ENCODE measurements at places on chromosomes 2 and 18.

DNA sequence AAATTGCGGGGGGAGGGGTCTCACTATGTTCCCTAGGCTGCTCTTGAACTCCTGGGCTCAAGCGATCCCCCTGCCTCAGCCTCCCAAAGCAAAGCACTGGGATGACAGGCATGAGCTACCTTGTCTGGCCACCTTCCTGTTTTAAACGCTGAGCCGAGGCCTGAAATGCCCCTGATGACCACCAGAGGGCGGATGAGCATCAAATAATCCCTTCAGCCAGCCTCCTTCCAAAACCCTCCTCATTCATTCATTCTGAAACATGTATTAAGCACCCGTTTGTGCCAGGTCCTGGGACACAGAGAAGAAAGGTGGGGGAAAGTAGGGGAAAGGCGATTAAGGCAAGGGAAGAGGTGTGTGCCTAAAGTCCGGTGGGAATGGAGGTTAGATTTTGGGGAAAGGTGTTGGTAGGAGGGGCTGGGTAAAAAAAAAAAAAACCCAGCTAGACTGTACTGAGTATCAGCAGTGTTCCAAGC lies 30.7 kb upstream of the PTMA start:
- DNase-seq = peak; percentile 72

DNA sequence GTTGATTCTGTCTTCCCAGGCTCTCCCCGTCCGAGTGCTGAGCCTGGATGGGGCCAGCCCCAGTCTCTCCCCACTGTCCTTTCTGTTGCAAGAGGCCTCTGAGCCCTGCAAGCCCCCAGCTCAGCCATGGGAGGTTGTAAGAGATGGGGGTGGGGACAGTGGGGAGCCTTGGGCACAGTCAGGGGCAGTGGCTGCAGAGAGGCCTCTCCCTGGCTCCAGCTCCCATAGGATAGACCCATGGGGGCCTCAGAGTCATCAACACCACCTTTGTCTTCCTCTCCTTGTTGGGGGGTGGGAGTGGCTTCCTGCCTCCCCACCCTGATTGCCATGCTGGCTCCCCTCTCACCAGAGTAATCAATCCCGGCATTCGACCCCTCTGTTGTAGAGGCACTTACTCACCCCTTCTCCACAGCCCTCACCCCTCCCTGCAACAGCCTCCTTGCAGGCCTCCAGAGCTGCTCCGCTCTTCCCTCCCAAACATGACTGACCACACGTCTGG lies 37.5 kb upstream of the NPAS2 start:
- DNase-seq = no peak

DNA sequence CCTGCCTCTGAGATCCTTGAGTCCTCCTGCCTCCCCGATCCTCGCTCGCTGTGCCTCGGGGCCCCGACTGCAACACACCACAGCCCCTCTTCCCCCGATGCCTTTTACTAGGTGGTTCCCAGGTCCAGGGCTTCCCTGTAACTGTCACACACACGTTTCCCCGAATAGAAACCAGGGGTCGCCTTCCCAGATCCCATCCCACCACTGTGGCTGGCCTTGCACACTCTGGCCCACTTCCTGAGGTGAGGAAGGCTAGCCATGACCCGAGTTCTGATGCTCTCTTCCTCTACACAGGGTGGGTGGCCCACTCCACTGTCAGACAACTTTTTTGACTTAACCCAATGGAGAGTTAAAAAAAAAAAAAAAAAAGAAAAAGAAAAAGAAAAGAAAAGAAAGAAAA lies 139.6 kb upstream of the ASB18 start:
- no peak for DNase-seq

- DNase-seq = no peak
These were observed 303.0 kb upstream of the HDAC4 start for GRCh38 chr2:239703834-239704233.

GRCh38 chr2:65360441-65360840 lies 72.0 kb downstream of the SPRED2 start:
- no peak for DNase-seq

DNA sequence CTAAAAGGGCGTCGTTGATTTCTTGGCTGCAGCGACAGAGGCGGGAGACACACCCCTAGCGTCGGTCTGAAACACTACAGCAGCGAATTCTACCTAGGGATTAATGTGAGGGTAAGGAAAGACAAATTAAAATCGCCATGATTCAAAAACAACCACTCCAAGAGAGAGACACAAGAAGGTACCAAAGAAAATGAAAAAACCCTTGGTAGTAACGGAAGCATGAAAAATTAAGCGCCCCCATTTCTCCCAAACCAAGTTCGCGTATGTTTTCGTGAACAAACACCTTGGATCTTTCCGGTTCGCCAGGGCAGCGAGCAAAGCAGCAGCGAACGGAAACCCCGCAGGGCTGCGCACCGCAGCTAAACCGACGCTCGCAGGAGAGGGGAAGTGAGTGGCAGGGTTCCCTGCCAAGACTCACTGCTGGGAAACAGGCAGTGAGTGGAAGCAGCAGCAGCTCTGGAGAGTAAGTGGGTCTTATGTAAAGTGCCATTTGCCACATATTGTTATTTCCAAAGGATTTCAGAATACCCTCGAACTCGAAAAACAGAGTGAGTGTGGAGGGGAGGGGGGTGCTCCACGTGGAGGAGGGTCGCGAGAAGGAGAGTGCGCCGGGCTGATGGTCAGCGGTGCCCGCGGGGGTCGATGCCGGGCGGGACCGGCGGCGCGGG lies 1.0 kb downstream of the PPP3R1 start:
- peak; percentile 76 for DNase-seq

GRCh38 chr2:74548900-74549826 lies 4.6 kb downstream of the LOXL3 start:
- DNase-seq = peak; percentile 34

DNA sequence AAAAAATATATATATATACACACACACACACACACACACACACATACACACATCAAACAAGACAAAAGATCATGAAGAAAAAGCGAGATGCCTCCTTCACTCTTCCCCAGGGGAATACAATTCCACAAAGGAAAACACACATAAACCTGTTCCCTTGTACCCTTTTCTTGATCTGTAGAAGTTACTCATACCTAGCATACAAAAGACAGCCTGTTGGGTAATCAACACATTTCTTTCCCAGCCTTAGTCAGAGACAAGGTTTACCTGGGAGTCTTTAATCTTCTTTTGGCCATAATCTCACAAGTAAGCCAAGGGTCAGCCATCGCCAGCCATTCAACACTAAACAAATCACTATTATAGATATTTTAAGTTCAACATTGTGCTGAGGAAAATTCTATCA lies 407.0 kb downstream of the SUCLG1 start:
- no peak for DNase-seq

GRCh38 chr2:191678437-191679100 lies 633 bp downstream of the NABP1 start:
- DNase-seq = no peak

DNA sequence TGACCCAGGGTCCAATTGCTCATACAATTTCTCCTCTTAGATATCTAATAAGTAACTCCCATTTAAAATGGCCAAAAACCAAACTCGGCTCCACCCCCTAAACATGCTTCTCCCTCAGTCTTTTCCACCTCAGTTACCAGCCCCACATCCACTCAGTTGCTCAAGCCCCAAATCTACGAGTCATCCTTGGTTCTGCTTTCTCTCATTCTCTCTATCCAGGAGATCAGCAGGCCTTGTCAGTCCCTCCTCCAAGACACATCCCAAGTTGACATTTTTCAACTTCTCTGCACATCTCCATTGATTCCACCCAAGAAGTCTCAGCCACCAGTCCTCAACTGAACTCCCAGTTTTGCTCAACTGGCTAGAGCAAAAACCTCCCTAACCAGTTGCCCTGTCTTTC lies 40.5 kb upstream of the RTN4 start:
- DNase-seq = peak; percentile 64

- peak; percentile 26 for DNase-seq
These were observed 123.8 kb downstream of the MYO1B start for GRCh38 chr2:191369034-191369433.

GRCh38 chr2:212677466-212677865 lies 138.9 kb upstream of the ERBB4 start:
- no peak for DNase-seq
